CD4-positive, alpha-beta memory T cell (primary cell): ENCODE measurements at places on chromosomes 12 and 14. TPM values are rescaled to one million over a fixed set of nuclear protein-coding genes. Genes with fewer than 3 reads are reported as not detected.

DNA sequence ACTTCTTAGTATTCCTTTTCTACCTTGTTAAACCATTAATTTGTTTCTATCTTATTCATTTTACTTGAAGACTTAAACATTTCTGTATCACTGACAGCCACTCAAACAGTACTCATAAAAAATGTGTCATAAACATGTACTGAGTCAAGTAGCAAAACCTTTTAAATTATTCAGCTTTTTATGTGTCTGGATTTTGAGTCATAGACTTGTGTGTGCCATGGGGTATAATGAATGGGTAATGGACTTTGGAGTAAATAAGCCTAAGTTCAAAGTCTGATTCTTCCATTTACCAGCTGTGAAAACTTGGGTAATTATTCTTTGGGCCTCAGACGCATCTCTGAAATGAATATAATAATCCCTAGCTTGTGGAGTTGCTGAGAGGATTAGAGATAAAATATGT is 199.0 kb downstream of the RAD51B start:
- H3K4me3 ChIP-seq: no peak overlapping the region
- H3K4me1 ChIP-seq: no peaks in the 10 kb centered on the region
- no peaks in the 10 kb centered on the region for H3K36me3 ChIP-seq
- H3K27me3 ChIP-seq: no peaks in the 10 kb centered on the region
- DNase-seq: no peak

- peak; percentile 60 for DNase-seq
- no peaks in the 10 kb centered on the region for H3K27me3 ChIP-seq
- no peaks in the 10 kb centered on the region for H3K36me3 ChIP-seq
- peaks cover 36% of the 10 kb centered on the region for H3K4me1 ChIP-seq
Observed at GRCh38 chr12:52020539-52021336, 14.0 kb downstream of the TAMALIN start.

DNA sequence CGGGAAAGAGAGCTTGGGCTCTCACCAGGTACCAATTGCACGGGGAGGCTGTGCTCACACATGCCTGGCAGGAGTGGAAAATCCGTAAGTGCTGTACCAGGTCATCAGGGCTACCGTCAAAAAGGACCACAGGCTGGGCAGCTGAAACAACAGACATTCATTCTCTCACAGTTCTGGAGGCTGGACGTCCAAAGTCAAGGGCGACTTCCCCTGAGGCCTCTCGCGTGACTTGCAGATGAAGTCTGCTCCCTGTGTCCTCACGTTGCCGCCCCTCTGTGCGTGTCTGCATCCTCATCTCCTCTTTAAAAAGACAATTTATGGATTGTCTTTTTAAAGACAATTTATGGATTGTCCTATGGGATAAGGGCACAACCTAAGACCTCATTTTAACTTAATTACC is 73.8 kb upstream of the FZD10 start:
- no peak for DNase-seq
- H3K27ac ChIP-seq: no peak overlapping the region
- no peaks in the 10 kb centered on the region for H3K36me3 ChIP-seq

DNA sequence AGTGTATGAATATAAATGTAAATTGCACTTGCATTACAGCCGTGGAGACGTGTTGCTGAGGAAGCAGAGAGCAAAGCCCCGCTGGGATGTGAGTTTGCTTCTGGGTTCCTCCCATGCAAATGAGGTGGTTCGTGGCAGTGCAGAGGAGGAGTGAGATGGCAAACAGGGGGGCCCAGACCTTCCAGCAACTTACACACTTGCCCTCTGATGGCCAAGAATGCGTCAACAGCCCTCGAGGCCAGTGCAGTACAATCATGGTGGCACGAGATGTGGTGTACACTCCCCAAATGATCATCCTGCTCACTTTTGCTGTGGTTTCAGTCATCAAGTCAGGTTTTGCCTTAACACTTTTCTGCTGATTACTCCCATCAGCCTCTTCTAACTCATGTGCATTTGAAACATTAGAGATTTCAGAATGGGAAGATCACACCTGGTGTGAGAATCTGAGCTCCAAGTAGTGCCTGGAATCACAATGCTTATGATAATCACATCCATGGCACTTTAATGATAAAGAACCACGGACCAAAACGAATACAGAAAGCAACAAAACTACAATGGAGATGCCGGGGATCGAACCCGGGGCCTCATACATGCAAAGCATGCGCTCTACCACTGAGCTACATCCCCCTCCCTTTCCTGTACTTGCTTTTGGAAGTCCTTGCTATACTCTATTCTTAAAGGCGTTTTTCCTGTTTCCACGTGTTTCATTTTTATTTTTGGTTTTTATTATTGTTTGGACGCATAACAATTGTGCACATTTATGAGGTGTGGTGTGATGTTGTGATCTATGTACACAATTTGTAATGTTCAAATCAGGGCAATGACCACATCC is 7.0 kb upstream of the UBC start:
- peak overlapping the region; percentile 98 for H3K27ac ChIP-seq
- peaks cover 63% of the 10 kb centered on the region for H3K4me1 ChIP-seq
- H3K4me3 ChIP-seq: peak overlapping the region; percentile 12
- peak; percentile 74 for DNase-seq
- H3K27me3 ChIP-seq: no peaks in the 10 kb centered on the region

DNA sequence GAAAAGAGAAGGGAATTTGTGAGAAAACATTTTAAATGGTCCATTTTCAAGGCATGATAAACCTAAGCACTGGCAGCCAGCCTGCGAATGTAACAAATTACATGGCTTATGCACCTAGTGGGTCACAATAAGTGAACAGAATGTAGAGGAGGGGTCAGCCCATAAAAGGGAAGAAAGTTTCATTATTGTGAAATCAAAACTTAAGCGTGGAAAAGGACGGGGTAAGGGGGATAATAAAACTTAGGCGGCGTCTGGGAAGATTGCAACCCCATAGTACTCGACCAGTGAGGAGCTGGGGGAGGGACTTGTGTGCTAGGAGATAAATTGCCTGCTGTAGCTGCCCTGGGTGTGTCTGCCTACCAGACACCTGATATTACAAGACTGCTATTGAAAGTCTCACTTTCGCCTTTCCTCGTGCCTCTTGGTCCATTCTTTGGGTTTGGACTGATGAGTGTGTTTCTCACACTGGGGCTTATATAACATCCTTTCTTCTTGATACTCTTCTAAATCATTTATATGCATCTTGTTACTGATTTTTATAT is 40.6 kb downstream of the ZDHHC17 start:
- no peak for DNase-seq
- H3K27ac ChIP-seq: no peak overlapping the region
- H3K4me3 ChIP-seq: no peak overlapping the region
- peaks cover 10% of the 10 kb centered on the region for H3K36me3 ChIP-seq

DNA sequence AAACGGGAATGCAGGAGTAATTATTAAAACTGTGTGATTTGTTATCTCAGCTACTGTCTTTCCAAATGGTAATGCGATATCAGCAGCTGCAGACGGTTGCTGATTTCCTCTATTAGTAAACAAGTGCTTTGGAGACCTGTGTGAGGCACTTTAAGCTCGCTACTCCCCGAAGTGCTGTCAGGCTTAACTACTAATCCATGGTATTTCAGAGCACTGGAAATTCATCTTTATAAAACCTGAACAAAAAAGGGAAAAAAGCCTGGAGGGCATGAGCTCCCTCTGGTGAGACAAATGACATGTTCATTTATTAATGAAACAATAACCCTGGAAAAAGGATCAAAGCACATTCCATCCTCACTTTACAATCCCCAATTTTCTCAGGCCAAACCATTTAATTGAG is 143.6 kb upstream of the OTX2 start:
- no peaks in the 10 kb centered on the region for H3K4me1 ChIP-seq
- no peak overlapping the region for H3K4me3 ChIP-seq
- H3K36me3 ChIP-seq: no peaks in the 10 kb centered on the region
- H3K27ac ChIP-seq: no peak overlapping the region
- no peak for DNase-seq
- H3K27me3 ChIP-seq: no peaks in the 10 kb centered on the region

DNA sequence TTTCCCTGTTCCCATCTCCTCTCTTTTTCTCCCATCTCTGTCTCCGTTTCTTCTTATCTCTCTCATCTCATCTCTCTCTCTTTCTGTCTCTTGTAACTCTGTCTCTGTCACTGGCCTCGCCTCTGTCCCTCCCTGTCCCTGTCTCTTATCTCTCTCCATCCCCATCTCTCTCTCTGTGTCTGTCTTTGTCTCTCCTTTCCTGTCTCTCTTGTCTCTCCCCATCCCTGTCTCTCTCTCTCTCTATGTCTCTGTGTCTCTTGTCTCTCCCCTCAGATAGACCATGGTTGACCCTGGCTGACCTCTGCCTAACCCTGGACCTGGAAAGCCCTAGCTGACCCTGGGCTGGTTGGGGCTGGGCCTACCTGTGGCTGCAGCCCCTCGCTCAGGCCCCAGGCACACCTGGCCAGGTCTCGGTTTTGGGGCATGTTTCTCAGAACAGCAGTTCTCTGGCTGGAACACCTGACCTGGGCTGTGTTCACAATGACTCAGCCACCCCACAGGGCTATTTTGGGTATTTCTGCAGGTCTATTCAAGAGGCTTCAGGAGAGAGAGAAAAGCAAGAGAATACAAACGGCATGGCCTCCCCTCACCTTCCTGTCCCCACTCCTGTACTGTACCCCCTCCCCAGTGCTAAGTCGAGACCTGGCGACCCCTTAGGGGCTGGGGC is 174.4 kb downstream of the TMEM121 start:
- no peak overlapping the region for H3K27ac ChIP-seq
- no peaks in the 10 kb centered on the region for H3K27me3 ChIP-seq
- no peak for DNase-seq
- no peak overlapping the region for H3K4me3 ChIP-seq
- H3K4me1 ChIP-seq: no peaks in the 10 kb centered on the region
- H3K36me3 ChIP-seq: no peaks in the 10 kb centered on the region

GRCh38 chr12:57162553-57163125 is 15.2 kb upstream of the LRP1-AS start:
- H3K36me3 ChIP-seq: no peaks in the 10 kb centered on the region
- no peaks in the 10 kb centered on the region for H3K4me1 ChIP-seq
- no peak for DNase-seq
- no peaks in the 10 kb centered on the region for H3K27me3 ChIP-seq

GRCh38 chr12:52351196-52352059 is 15.9 kb downstream of the KRT85 start:
- peaks cover 19% of the 10 kb centered on the region for H3K4me1 ChIP-seq
- peak; percentile 76 for DNase-seq
- H3K36me3 ChIP-seq: no peaks in the 10 kb centered on the region
- no peaks in the 10 kb centered on the region for H3K27me3 ChIP-seq
- H3K27ac ChIP-seq: no peak overlapping the region

GRCh38 chr12:13362260-13362841 is 165.8 kb downstream of the EMP1 start:
- H3K27me3 ChIP-seq: no peaks in the 10 kb centered on the region
- no peak overlapping the region for H3K4me3 ChIP-seq

ACOT4 gene
- polyA plus RNA-seq: 8.1 TPM

RNASE7 gene
- not detected for polyA plus RNA-seq
